ENCODE measurements at places on chromosomes 6 and 20. TPM values are rescaled to one million over a fixed set of nuclear protein-coding genes. Genes with fewer than 3 reads are reported as not detected.

- H3K27ac ChIP-seq = no peak overlapping the region
- peaks cover 37% of the 10 kb centered on the region for H3K4me1 ChIP-seq
- no peak for DNase-seq
Measured at GRCh38 chr20:40655451-40655850, 33.6 kb downstream of the MAFB start.

DNA sequence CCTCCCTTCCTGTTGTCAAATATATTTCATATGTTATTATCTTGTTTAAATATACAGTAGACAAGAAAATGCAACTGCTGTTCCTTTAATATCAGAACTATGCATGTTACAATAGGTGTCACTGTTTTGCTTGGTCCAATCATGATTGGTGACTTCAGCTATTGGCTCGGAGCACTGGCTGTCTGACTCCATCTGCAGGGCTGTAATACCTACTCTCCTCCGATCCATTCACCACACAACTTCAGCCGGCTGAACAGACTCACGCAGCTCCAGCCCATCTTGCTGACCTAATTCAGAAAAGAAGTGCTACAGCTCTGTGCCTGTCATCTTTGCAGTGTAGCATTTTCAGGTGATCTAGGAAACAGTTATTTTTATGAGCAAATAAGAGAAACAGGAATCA, at the start of gene BTBD3:
Gene BTBD3 (plus strand): TSS at position 231 of the 400 bp plus-strand sequence. CDS start 383 bp downstream, outside the sequence.
- H3K27ac ChIP-seq = no peak within 1 kb of the TSS
- H3K27me3 ChIP-seq = no peaks in the 10 kb centered on the region
- DNase-seq = no peak
- H3K36me3 ChIP-seq = peaks cover 3% of the 10 kb centered on the region

DNA sequence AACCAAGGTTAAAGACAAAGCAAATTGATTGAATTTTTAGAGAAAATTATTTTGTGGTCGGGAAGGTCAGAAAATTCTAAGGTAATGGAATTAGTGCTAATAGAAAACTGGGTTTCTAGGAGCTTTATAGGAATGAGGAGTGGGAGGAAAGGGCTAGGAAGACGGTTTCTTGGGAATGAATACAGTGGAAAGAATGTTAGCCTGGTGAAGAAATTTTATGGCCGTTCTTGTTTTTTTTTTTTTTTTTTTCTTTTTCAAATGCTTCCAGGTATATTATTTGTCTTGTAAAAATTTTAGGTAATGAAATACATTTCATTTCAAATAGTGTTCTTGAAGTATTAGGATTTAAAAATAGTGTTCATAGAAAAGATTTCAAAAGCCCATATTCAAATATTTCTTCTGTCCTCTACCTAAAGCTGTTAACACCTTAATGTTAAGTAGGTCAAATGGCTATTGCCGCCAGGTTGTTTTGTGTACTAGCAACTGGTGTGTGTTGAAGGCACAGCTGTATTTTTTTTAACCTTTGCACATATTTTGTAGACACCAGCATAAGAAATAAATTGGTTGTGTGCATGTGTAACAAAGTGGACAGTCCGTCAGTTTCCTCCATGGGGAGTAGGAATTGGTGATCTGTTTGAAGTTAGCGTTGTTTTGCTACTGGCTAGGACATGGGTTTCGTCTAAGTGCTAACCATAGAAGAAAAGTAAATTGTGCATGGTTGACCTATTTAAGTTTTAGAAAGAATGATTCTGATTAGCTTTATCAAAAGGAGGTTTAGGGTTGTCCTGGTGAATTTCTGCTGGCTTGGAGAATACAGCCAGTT, 32.3 kb downstream of the AFDN start:
- no peaks in the 10 kb centered on the region for H3K27me3 ChIP-seq
- H3K4me1 ChIP-seq = peaks cover 64% of the 10 kb centered on the region
- peak overlapping the region; percentile 11 for H3K4me3 ChIP-seq
- H3K36me3 ChIP-seq = no peaks in the 10 kb centered on the region
- DNase-seq = no peak

DNA sequence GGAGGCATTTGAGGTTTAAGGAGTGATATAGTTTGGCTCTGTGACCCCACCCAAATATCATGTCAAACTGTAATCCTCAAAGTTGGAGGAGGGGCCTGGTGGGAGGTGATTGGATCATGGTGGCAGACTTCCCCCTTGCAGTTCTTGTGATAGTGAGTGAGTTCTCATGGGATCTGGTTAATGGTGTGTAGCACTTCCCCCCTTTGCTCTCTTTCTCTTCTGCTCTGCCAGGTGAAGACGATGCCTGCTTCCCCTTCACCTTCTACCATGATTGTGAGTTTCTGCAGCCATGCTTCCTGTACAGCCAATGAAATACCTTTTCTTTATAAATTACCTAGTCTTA, 1.7 kb upstream of the HDDC2 start:
- no peaks in the 10 kb centered on the region for H3K27me3 ChIP-seq
- peaks cover 12% of the 10 kb centered on the region for H3K36me3 ChIP-seq
- H3K4me1 ChIP-seq = peaks cover 44% of the 10 kb centered on the region
- peak overlapping the region; percentile 42 for H3K27ac ChIP-seq
- no peak overlapping the region for H3K4me3 ChIP-seq

DNA sequence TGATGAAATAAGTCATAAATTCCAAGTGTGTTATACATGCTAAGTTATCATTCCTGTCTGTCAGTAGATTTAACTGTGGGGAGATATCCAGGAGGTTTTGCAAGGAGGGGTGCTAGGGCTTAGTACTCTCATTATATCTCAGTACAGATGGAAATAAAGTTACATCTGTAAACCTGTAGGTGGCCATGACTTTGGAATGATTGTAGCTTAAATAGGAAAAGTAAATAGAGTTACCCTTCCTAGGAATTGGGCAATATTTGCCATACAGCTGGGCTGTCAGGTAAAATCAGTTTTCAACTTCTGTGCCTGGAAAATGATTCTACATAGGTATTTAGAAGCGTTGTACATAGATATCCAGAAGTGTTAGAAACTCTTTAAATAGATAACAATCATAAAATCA, 19.8 kb upstream of the TGM3 start:
- H3K27ac ChIP-seq = no peak overlapping the region
- H3K4me1 ChIP-seq = no peaks in the 10 kb centered on the region
- no peak overlapping the region for H3K4me3 ChIP-seq
- no peaks in the 10 kb centered on the region for H3K36me3 ChIP-seq
- peaks cover 13% of the 10 kb centered on the region for H3K27me3 ChIP-seq

DNA sequence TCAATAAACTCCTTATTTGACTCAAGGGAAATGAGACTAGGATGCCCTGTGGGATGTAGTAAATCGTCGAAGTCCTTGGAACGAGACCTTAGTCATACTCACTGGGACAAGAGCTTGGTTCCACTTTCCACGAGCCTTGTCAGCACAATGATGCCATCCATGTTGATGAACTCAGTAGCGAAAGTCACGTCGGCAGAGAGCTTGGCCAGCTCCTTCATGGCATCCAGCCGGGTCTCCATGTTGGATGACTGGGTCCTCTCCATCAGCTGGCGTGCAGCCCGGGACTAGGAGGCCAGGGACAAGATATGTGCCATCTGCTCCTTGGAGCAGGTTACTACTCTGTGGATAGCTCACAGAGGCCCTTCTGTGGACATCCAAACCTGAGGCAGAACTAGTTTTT, 17.5 kb downstream of the ELMO2 start:
- no peak overlapping the region for H3K4me3 ChIP-seq
- no peaks in the 10 kb centered on the region for H3K4me1 ChIP-seq
- peaks cover 47% of the 10 kb centered on the region for H3K36me3 ChIP-seq

DNA sequence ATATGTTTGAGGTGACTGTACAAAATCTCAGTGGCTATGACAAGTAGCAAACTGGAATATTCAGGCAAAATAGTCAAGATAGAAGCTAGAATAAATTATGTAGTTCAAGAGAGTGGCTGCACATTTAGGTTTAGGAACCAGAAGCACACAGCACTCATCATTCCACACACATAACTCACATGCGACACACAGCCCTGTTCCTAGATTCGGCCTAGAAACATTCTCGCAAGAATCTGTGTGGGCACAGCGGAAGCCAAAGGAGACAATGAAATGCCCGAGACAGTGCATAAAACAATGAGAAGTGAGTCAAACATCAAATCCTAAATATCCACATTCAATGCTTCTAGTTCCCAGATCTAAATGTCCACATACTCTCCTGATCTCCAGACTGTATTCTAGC, 9.5 kb upstream of the SUPT3H start:
- no peak for DNase-seq
- H3K27me3 ChIP-seq = no peaks in the 10 kb centered on the region
- H3K27ac ChIP-seq = no peak overlapping the region
- no peak overlapping the region for H3K4me3 ChIP-seq

DNA sequence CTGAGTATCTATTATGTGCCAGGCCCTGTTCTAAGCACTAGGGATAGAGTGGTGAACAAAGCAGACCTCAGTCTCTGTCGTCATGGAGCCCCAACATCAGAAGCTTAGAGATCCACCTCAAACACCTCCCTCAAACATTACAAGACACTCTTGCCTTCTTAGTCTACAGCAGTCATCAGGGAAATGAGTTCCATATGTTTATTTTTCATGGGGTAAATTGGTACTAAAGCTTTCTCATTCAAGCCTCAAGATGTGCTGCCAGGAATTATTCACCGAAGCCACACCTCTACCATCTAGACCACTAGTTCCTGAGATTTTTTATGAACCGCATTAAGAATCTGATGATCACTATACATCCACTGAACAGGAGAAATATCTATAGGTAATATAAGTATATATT, 59.0 kb upstream of the TFB1M start:
- no peaks in the 10 kb centered on the region for H3K27me3 ChIP-seq
- H3K36me3 ChIP-seq = no peaks in the 10 kb centered on the region
- H3K4me1 ChIP-seq = peaks cover 15% of the 10 kb centered on the region
- DNase-seq = no peak
- H3K27ac ChIP-seq = no peak overlapping the region

- DNase-seq = no peak
- H3K4me1 ChIP-seq = peaks cover 48% of the 10 kb centered on the region
- peaks cover 11% of the 10 kb centered on the region for H3K27me3 ChIP-seq
- no peak overlapping the region for H3K4me3 ChIP-seq
Measured at GRCh38 chr6:167577891-167578361, 248.8 kb upstream of the AFDN start.

DNA sequence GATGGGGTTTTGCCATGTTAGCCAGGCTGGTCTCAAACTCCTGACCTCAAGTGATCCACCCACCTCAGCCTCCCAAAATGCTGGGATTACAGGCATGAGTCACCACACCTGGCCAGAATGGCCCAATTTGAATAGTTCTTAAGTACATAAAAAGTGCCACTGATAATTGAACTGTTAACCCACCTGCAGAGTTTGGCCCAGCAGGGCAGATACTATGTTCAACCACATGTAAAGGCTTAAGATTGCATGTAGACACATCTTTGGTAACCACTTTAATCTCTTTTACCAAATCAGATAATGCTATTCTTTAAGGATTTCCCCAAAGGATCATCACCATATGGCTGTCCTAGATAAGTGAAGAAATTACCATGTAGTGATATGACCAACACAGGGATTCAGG, 21.3 kb upstream of the SGK1 start:
- no peaks in the 10 kb centered on the region for H3K27me3 ChIP-seq
- no peak overlapping the region for H3K27ac ChIP-seq
- no peak for DNase-seq
- no peak overlapping the region for H3K4me3 ChIP-seq

DNA sequence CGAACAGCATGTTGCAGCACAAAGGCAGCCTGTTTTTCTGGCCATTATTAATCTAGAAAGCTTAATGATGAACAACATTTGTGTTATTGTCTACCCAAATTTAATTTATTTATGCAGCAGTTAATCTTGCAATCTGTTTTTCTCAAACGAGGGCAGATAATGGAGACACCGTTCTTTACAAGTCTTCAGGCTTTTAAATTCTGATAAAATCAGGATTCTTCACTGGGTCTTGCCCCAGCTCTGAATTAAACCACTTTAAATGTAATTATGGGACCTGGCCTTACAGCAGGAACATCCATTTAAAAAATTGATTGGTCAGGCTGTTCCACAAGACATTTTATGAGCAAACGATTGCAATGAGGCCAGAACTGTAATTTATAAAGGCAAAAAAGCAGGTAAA, 26.5 kb upstream of the INSM1 start:
- H3K27me3 ChIP-seq = peaks cover 13% of the 10 kb centered on the region
- H3K4me3 ChIP-seq = no peak overlapping the region
- DNase-seq = no peak

DNA sequence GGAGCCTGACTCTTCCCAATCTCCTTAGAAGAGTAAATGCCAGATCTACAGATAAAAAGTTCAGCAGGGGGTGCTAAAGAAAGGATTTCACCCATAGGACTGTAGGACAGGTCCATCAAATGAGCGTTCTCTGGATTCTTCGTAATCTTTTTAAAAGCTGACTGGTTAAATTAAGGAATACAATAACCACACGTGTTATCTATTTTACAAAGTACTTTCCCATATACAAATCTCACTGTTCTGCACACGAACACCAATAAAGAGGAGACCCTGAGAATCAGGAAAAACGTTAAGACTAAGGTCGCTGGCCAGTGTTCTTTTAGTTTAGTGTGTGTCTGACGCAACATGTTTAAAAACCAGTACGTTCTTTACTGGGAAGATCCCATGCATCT, 542 bp downstream of the TUBE1 start:
- H3K4me3 ChIP-seq = no peak overlapping the region
- no peak overlapping the region for H3K27ac ChIP-seq
- H3K36me3 ChIP-seq = peaks cover 9% of the 10 kb centered on the region
- peaks cover 9% of the 10 kb centered on the region for H3K4me1 ChIP-seq
- no peaks in the 10 kb centered on the region for H3K27me3 ChIP-seq
- DNase-seq = no peak

The SLC22A16 gene
- not detected for total RNA-seq

The TCP11 gene
- total RNA-seq = not detected

The B3GAT2 gene
- 0.02 TPM for total RNA-seq
